ENCODE measurements at places on chromosomes 7 and 10.

DNA sequence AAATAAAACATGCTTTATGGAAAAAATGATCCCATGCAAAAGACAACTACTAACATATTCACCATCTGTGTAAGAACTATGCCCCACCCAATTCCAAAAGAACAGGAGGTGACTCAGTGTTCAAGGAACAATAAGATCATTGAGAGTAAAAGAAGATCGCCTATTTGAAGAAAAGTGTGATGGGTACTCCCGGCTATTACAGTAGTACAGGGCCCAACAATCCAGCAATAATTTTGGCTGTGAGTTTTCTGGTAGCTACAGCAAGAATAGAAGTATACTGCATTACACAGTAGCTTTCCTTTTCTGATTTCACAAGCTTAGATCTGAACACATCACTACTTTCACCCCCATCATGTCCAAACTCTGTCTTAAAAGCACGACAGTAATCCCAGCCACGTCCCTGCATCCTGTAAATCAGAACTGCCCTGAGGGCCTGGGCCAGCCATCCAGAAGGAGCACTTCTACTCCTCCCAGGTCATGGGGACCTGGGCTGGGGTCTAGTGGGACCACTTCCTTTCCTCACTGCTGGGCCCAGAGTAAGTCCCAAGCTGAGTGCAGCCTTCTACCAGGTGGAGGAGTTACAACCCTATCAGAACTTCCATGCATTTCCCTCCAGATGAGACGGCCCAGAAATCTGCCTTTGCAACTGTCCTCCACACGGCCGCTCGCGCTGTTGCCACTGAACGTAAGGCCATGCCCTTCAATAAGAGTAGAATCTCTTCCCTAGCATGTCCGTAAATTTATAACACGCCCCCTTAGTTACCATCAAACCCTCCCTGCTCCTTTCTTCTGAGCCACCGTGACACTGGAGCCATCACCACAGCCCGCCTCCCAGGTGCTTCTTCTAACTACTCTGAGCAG is 7.9 kb downstream of the ESYT2 start:
- DNase-seq = no peak

- DNase-seq = peak; percentile 79
These were observed 25.8 kb upstream of the PPP2R2D start for GRCh38 chr10:131874991-131875451.

- DNase-seq = no peak
These were observed 89.6 kb downstream of the PPP1R17 start for GRCh38 chr7:31776616-31777015.

GRCh38 chr10:89518876-89519842 is 16.2 kb downstream of the SLC16A12 start:
- DNase-seq = no peak

DNA sequence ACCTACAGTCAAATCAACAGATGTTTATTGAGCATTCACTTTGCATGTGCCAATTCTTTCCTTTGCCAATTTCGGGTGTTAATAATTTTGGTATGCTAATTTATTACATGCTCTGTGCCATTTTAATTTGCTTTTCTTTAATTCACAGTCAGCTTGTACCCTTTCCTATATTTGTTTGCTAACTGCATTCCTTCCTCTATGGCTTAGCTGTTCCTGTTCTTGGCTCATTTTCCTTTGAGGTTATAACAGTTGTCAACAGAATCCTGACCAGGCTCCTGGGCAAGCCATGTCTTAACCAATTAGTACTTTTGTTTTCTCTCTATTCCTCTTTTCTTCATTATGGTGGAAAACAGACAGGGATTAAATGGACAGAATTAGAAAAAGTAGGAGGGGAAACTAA is 73.6 kb upstream of the RPA3 start:
- no peak for DNase-seq

- no peak for DNase-seq
These were observed 164.3 kb downstream of the ZMYND11 start for GRCh38 chr10:299512-299911.

DNA sequence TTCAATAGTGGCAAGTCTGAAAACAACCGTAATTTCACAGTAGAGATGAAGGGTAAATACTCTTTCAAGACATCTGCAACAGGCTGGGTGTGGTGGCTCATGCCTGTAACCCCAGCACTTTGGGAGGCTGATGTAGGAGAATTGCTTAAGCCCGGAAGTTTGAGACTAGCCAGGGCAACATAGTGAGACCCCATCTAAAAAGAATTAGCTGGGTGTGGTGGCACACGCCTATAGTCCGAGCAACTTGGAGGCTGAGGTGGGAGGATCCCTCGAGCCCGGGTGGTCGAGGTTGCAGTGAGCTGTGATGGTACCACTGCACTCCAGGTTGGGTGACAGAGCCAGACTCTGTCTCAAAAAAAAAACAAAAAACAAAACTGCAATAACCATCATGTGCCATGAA is 71.8 kb downstream of the PFKFB3 start:
- DNase-seq = no peak
